NCI-H1092 (cell line): ENCODE measurements at places on chromosomes 16 and 17.

- DNase-seq, result no peak
These were observed 1.4 kb upstream of the DYNLL2 start for GRCh38 chr17:58081646-58082340.

GRCh38 chr16:82628088-82628423 lies 1.3 kb downstream of the CDH13 start:
- no peak for DNase-seq

DNA sequence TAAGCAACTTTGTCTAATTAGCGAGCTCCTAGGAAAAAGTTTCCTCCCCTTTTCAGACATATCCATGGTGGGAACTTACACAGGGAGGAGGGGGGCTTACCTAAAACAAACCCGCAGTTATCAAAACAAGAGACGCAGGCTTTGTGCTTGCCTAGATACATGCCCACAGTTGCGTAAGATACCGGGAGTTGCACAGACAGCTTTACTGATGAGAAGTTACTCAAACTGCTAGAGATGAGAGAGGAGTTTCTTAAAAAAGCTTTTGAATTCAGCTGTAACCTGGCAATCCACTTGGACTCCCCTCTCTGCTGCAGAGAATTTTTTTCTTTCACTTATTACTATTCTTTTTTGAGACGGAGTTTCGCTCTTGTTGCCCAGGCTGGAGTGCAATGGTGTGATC lies 6.8 kb upstream of the ZP2 start:
- DNase-seq, result no peak

DNA sequence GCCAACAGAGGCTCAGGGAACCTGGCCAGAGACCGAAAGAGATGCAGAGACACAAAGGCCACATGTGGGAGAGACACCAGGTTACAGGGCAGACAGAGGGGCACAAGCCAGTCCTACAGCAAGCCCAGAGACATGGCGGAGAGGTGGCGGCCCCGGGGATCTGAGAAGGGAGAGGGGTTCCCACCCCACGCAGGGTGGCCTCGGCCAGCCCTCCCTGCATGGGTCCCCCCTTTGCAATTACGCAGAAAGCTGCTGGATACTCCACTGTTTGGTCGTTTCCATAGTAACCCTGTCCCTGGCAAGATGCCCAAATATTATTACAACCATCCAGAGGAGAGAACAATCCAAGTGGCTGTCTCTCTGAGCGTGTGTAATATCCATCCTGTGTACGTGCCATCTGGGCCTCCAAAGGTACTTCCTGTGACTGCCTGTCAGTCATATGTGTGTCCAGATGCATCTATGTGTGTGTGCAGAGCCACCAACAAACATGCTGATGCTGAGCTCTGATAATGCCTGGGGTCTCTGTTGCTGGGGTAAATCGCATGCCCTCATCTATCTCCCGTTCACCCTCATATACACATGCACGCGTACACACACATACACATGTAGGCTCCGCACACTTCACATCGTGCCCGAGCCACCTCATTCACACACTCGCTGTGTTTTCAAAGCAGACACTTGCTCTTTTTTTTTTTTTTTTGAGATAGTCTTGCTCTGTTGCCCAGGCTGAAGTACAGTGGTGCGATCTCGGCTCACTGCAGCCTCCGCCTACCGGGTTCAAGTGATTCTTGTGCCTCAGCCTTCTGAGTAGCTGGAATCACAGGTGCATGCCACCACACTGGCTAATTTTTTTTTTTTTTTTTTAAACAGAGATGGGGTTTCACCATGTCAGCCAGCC lies 5.5 kb downstream of the PCGF2 start:
- peak; percentile 83 for DNase-seq

DNA sequence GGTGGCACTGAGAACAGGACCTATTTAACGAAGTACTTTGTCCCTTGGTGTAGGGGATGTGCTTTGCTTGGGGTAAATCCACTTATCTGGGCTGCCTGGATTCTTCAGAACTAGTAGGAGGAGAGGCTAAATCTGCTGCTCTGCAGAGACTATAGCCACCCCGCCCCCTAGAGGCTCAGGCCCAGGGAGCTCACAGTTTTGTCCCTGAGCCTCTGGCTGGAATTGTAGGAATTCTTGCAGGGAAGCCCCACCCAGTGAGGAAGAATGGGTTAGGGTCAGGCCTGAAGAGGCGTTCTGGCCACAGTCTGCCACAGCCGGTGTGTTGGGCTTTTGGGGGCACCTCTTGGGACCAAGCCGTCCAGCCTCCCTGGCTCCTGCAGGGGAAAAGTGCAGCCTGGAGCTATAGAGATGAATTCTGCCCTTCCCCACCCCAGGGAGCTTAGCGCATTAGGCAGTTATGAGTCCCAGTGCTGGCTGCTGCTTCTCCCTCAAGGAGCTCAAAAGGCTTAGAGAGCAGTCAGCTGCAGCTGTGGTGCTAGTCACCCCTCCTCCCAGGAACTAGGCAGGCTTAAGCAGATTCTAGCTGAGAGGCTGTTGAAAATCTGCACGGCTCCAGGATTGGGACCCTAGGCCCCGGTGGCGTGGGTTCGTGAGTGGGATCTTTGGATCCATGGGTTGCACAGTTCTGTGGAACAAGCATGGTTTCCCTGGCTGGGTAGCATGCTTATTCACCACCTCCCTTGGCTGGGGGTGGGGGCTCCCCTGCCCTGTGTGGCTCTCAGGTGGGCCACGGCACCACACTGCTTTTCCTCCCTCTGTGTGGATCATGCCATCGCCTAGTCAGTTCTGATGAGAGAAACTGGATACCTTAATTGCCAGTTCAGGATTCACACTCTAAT lies 237.4 kb upstream of the TOM1L1 start:
- no peak for DNase-seq
